Ecto neural progenitor cell (in vitro differentiated cells): ENCODE measurements at places on chromosomes 7 and 10.

GRCh38 chr7:179948-180694 is 12.2 kb upstream of the FAM20C start:
- no peak for DNase-seq

DNA sequence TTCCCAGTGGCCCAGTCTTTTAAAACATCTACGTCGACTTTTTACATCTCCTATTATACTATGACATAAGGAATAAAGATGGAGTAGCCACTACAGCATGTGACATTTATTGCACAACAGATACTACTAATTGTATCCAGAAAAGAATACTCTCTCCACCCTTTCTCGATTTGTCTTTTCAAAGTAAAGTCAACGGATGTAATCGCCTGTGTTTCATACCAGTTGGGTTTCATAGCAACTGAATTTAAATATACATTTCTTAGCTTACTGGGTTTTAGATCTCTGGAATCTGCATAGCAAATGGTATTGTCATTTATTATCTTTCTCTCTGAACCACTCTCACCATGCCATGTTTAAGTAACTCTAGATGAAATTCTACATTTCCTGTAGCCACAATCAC is 86.4 kb upstream of the TRIL start:
- no peak for DNase-seq

GRCh38 chr7:29332875-29333855 is 138.6 kb downstream of the CHN2 start:
- no peak for DNase-seq

GRCh38 chr10:28938745-28939144 is 261.4 kb downstream of the BAMBI start:
- DNase-seq, result no peak

GRCh38 chr10:75430000-75430763 is 1.2 kb upstream of the LRMDA start:
- peak; percentile 88 for DNase-seq

DNA sequence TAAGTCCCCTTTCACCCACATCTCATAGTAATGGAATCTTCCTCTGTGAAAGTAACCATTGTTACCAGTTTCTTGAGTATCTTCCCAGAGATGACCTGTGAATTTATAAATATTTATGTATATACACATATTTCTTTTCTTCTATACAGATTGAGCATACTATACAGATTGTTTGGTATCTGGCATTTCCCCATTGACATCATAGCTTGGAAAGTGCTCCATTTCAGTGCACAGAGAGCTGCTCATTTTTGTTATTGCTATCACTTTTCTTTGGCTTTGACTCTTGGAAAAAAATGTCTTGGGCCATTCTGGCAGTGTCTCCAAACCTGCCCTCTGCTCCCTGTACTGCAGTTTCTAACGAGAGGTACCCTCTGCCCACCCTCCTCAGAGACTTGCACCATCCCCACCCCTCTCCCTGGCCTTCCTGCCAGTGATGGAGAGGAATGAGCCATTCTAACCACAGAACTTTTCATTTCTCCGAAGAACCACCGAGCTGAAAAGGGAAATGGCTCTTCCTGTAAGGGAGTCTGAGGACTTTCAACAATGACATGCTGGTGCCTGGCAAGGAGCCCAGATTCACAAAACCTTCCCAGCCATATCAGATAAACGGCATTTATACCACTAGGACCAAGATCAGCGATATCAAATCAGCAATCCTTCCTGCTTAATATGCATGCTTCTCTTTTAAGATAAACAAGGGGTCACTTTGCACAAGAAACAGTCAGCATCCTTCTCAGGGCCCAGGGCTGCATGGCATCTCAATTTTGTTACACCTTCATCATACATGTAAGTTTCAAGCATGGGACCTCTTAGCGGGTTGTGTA is 19.7 kb upstream of the CCSER2 start:
- DNase-seq, result no peak

- no peak for DNase-seq
Measured at GRCh38 chr7:140738280-140738679, 41.8 kb downstream of the NDUFB2 start.

- DNase-seq, result no peak
Measured at GRCh38 chr7:95688931-95689495, 83.3 kb upstream of the DYNC1I1 start.

- DNase-seq, result no peak
Measured at GRCh38 chr7:21429021-21429420, 1.1 kb downstream of the SP4 start.

DNA sequence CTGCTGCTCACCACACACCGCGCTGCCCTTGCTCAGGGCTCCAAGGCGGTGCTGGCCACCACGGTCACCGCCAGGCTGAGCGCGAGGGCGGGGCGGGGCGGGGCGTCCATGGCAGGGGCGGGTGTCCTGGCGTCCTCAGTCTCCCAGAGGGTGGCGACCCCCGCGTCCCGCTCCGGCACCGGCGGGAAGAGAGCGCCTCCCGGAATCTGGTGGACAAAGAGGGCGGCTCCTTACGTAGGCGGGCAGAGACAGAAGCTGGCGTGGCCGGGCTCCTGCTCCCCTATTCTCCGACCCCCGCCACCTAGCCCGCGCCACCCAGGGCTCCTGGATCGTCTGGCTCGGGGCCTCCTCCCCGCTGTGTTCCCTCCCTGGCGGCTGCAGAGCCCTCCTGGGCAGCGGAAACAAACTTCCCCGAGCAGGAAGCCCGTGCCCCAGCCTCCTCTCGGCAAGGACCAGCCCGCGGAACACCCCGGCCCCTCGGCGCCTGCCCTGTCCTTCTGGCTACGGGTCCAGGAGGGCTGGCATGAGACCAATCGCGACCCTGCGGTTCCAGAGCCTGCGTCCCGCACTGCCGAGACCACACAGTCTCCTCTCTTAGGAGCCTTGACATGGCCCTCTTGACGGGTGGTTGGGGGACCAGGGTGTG is 133.8 kb upstream of the ZNF92 start:
- peak; percentile 84 for DNase-seq

GRCh38 chr7:18037609-18038008 is 10.0 kb upstream of the PRPS1L1 start:
- no peak for DNase-seq

DNA sequence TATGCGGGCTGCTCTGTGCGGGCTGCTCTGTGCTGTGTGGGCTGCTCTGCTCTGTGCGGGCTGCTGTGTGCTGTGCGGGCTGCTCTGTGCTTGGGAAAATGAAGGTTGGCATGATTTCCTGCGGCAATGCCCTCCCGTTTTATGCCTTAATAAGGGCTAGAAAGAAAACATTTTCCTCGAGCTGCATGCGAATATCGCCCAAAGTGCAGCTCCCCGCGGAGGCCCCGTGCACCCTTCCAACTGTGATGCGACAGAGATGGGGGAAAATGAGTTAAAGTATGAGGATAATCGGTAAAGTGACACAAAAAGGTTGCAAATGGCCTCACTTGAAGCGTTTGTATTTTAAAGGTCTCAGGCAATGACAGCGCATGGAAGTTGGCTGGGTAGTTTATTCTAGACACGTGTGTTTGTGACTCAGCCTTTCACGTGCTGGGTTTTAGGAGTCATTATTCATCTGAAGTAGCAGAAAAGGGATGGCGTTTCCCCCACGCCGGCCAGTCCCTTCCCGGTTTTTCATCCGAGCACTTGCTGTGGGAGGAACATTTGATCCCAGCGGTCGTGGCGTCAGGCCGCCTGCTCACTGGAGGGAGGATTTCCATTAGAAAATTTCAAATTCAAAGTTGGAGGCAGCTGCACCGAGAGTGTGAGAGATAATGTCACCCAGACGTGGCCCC is 220.7 kb downstream of the ADARB2 start:
- no peak for DNase-seq

- DNase-seq, result no peak
Measured at GRCh38 chr7:8638076-8638475, 204.7 kb downstream of the NXPH1 start.

GRCh38 chr10:100081075-100082001 is at the start of gene CPN1:
Gene CPN1 (minus strand): TSS chr10:100081869. CDS start chr10:100081625, 244 bp downstream.
- DNase-seq, result no peak

DNA sequence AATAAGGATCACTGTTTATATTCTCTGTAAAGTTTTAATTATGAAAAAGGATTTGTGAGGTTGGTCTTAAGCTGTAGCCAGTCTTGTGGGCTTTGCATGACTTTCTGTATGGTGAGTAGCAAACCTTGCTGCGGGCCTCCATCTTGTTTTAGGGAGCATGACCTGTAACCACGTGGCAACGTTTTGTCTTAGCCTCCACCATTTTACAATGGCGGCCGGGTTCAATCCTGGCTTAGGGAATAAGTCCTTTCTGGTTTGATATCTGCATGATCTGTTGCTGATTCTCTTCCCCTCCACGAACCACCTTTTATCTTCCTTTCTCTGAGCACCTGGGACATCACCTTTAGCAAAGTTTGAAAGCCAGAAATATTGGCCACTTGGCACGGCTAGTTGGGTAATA is 32.5 kb upstream of the OPTN start:
- no peak for DNase-seq

GRCh38 chr7:141160246-141160860 is 86.5 kb downstream of the TMEM178B start:
- no peak for DNase-seq

DNA sequence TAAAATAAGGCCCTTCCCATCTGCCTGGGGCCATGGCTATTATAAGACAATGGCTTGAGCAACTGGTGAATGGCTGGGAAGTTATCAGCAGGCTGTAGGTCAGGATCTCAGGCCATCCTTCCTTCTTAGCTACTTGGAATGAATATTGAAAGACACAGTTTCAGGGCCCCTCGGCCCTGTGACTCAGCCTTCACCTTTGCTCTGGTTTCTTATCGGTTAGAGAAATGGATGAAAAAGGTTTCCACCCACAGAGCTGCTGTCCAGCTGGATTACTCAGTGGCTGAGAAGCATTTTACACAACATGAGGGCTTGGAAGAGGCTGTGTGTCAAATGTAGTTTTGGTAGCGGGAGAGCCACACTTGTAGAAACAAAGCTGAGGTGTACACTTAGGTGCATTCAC is 9.4 kb downstream of the ACSL5 start:
- no peak for DNase-seq

- DNase-seq, result no peak
Measured at GRCh38 chr10:75568450-75569130, 137.2 kb downstream of the LRMDA start.

GRCh38 chr10:1571587-1572237 is 165.6 kb downstream of the ADARB2 start:
- DNase-seq, result no peak

GRCh38 chr7:119046068-119046467 is 821.6 kb downstream of the ANKRD7 start:
- DNase-seq, result no peak

- DNase-seq, result no peak
Measured at GRCh38 chr7:50284296-50284695, 20.2 kb upstream of the IKZF1 start.

DNA sequence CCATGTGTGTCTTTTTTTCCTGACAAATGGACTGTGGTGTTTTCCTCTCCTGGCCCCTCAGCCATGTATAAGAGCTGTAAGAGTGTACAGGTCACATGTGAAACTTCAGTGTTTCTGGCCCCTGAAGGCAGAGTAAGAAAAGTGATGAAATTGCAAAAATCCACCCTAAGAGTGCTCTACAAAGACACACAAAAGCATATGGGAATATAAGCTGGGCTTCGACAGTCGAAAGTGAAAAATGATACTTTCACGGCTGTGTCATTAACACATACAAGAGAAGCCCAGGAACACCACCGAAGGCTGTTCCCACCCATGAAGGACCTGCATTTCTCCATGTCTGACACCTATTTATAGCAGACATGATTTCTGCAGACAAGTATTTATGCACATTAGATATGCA is 192.2 kb downstream of the PARD3 start:
- no peak for DNase-seq

- no peak for DNase-seq
Measured at GRCh38 chr7:81449105-81449504, 320.7 kb downstream of the HGF start.

GRCh38 chr7:50304129-50304910 is at the start of gene IKZF1:
Gene IKZF1 (plus strand): TSS chr7:50304716. CDS start chr7:50319062, 14,346 bp downstream.
- DNase-seq, result peak; percentile 71

DNA sequence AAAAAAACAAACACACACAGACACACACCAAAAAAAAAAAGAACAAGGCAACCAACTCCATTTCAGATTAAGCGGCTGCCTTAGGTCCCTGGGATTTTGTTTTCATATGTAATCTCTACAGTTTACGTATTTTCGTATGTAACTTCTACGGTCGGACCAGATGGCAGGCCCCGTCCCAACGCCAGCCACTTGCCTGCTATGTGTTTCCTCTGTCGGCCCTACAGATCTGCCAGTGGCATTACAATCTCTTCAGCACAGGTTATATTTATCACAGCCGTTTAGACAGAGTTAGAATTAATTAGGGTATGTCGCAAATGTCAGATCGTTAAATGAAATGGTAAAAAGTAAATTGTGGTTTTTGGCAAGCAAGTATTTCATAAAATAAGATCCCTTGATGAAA is 99.3 kb downstream of the DNAJB6 start:
- no peak for DNase-seq

DNA sequence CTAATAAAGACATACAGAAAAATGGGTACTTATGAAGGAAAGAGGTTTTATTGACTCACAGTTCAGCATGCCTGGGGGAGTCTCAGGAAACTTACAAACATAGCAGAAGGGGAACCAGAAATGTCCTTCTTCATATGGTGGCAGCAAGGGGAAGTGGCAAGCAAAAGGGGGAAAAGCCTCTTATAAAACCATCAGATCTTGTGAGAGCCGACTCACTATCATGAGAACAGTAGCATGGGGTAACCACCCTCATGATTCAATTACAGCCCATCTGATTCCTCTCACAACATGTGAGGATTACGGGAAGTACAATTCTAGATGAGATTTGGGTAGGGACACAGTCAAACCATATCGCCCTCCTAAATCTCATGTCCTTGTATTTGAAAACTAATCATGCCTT is 1305.4 kb upstream of the SORCS1 start:
- no peak for DNase-seq

DNA sequence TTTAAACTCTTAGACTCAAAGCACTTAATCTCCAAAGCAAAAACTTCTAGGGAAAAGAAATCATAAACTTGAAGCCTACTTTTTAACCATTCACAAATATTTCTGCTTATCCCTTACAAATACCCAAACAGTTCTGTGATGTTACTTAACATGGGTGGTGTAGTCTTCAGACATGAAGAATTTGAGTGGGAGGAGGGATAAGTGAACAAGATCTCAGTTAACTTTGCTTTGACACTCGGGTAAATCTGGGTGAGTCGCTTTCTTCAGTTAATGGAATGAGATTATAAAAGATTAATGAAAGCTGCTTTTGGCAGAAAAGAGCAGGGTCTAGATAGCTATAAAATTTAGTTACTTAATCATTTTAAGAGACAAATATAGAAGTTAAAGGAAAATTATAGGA is 47.5 kb downstream of the RNF133 start:
- no peak for DNase-seq

DNA sequence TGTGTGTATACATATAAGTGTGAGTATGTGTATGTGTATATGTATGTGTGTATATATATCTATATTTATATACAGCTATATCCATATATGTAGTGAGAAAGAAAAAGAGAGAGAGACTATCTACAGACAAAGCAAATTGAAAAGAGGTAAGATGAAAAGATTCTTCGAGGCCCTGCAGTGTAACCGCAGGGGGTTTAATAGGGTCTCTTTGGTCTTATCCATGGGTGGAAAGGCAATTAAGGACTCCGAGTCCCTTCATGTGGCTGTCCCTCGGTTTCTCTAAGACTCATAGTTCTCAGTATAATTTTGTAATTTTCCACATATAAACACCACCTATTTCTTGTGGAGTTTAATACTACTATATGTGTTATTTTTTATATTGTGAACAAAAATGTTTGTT is 50.6 kb upstream of the JAZF1 start:
- no peak for DNase-seq
